ENCODE measurements at places on chromosomes 7 and 10. TPM values are rescaled to one million over a fixed set of nuclear protein-coding genes. Genes with fewer than 3 reads are reported as not detected.

GRCh38 chr10:30529373-30529998 is 95.5 kb downstream of the MAP3K8 start:
- H3K27me3 ChIP-seq = no peaks in the 10 kb centered on the region
- no peak overlapping the region for H3K4me3 ChIP-seq
- H3K4me1 ChIP-seq = no peaks in the 10 kb centered on the region
- H3K36me3 ChIP-seq = no peaks in the 10 kb centered on the region
- H3K27ac ChIP-seq = no peak overlapping the region
- DNase-seq = peak; percentile 85

DNA sequence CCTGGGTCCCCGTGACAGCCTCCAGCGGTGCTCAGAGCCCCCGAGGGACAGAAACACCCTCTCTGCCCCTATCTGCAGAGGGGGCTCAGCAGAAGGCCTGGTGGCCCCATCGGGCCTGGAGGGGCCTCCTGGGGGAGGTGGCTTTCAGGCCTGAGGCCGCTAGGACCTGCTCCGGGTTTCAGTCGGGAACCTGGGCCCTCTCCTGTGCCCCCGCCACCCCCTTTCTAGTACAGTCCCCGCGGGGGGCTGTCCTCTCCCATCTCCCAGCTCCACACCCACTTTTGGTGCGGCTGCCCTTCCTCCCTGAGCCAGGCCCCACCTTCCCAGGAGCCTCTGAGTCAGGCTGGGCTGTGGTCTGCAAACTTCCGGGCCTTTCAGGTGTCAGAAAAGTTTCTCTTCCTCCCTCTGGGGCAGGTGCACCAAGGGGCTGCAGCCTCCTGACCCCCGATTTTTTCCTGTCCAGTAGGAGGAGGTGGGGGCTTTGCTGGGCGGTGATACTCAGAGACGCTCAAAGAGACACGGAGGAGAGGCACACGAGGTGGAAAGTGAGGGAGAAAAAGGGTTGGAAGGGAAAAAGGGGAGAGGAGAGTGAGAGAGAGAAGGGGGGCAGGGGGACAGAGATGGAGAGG is 692 bp downstream of the CARD11 start:
- DNase-seq = no peak
- H3K4me1 ChIP-seq = no peaks in the 10 kb centered on the region
- peaks cover 27% of the 10 kb centered on the region for H3K27me3 ChIP-seq
- H3K36me3 ChIP-seq = no peaks in the 10 kb centered on the region

- no peak overlapping the region for H3K4me3 ChIP-seq
- H3K27me3 ChIP-seq = peaks cover 47% of the 10 kb centered on the region
These were observed 166.9 kb downstream of the UBE2H start for GRCh38 chr7:129785685-129786514.

DNA sequence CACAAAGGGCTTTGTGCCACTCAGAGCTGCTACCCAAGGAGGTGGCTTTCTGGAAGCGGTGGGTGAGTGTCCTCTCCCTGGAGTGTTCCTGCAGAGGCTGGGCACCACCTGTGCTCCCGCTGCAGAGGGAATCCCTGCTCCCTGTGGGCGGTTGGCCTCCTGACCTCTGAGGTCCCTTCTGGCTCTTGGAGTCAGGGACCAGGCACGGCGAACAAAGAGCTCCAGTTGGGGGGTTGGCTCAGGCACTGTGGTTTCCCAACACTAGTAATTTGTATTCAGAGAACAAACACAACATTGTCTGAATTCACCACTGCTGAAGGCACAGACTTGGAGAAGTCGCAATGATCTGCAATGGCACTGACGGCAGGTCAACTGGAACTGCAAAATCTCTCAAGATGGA is 328.9 kb downstream of the PRPF18 start:
- no peak overlapping the region for H3K27ac ChIP-seq
- no peaks in the 10 kb centered on the region for H3K36me3 ChIP-seq
- no peaks in the 10 kb centered on the region for H3K4me1 ChIP-seq
- DNase-seq = peak; percentile 69

GRCh38 chr10:19629567-19629966 is 186.7 kb upstream of the PLXDC2 start:
- no peak overlapping the region for H3K4me3 ChIP-seq
- no peaks in the 10 kb centered on the region for H3K36me3 ChIP-seq
- peak; percentile 86 for DNase-seq
- peak overlapping the region; percentile 28 for H3K27ac ChIP-seq

DNA sequence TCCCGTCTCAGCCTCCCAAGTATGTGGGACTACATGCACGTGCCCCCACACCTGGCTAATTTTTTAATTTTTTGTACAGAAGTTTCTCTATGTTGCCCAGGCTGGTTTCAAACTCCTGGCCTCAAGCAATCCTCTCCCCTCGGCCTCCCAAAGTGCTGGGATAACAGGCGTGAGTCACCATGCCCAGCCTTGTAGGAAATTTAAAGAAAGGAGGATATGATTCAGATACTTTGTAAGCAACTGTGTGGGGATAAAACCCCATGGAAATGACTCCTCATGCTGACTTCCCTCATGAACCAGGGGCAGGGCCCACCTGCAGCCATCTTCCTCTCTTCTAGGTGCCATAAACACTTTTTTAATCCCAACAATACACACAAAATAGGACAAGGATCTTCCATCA is 50.2 kb downstream of the APBB1IP start:
- peak overlapping the region; percentile 57 for H3K27ac ChIP-seq
- H3K36me3 ChIP-seq = no peaks in the 10 kb centered on the region
- no peak overlapping the region for H3K4me3 ChIP-seq
- DNase-seq = no peak

GRCh38 chr7:12770227-12770975 is 83.0 kb downstream of the ARL4A start:
- H3K4me1 ChIP-seq = no peaks in the 10 kb centered on the region
- no peaks in the 10 kb centered on the region for H3K27me3 ChIP-seq
- DNase-seq = no peak
- no peak overlapping the region for H3K4me3 ChIP-seq
- no peaks in the 10 kb centered on the region for H3K36me3 ChIP-seq

GRCh38 chr10:28564905-28565304 is 32.0 kb downstream of the WAC start:
- DNase-seq = no peak
- no peak overlapping the region for H3K27ac ChIP-seq
- H3K36me3 ChIP-seq = no peaks in the 10 kb centered on the region
- H3K27me3 ChIP-seq = no peaks in the 10 kb centered on the region
- no peaks in the 10 kb centered on the region for H3K4me1 ChIP-seq

GRCh38 chr7:37016064-37016878 is 292.0 kb upstream of the AOAH start:
- no peaks in the 10 kb centered on the region for H3K4me1 ChIP-seq
- no peak for DNase-seq
- no peaks in the 10 kb centered on the region for H3K36me3 ChIP-seq
- H3K4me3 ChIP-seq = no peak overlapping the region

DNA sequence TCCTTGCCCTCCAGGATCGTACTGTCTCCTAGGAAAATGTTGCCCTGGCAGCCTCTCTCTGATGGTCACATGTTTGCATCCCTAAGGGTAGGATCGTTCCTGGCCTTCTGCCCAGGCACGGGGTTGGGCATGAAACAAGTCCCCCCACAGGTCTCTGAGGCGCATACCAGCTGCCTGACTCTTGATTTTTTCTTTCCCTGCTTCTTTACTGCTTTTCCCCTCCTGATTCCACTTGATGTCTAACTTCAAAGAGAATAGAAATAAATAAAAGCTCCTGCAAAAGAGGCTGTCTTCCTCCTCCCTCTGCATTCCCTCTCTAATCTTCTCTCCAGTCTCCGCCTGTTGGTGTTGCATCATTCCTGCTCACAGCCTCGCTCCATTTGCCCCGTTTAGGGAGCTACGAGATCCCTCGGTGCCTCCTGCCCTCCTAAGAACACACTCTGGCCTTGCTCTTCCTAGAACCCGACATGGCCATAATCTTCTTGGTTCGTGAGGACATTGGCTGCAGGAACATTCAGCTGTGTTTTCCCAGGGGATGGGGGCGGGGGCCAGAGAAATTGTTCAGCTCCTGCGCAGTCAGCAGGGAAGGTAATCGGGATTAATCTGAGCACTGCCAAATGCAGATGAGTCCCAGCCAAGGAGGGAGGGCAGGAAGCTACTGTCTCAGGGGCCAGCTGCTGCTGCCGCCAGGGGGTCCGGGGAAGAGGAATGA is 26.0 kb downstream of the LEP start:
- H3K36me3 ChIP-seq = no peaks in the 10 kb centered on the region
- peaks cover 34% of the 10 kb centered on the region for H3K4me1 ChIP-seq
- peak overlapping the region; percentile 30 for H3K4me3 ChIP-seq
- peak overlapping the region; percentile 72 for H3K27ac ChIP-seq
- H3K27me3 ChIP-seq = peaks cover 27% of the 10 kb centered on the region

DNA sequence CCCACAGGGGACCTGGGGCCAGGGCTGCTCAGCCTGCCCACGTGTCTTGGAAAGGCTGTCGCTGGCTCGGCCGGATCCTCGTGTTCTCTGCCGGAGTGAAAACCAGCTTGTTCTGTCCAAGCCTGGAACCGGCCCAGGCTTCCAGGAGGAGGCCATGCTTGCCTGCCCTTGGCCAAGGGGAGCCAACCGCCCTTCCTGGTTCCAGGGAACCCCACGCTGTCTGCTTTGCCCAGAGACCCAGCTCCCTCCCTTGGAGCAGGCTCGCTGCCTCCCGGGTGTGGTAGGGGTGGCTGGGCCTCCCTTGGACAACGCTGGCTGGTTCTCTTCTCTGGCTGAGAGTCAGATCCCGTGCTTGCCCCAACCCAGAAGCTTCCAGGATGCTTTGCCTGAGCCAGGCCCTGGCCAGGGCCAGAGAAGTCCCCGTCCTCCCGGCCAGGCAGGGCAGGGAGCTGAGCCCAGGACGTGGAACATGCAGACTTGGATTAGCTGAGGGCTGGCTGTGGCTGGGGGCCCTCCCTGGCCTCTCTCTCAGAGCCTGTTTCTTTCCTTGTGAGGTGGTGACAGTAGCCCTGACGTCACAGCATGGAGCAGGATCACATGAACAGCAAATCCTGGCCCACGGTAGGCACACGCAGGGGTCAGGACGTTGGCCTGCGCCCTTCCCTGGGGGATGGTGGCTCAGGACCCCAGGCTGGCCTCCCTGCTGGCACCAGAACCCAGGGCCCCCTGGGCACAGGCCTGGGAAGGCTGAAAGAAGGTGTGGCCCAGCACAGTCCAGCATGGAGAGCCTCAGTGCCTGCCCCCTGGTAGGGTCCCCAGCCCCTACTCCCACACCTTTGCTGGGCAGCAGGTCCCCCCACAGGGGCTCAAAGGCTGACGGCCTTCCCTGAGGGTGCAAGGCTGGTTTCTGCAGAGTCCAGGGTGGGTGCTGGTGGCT is 67.5 kb downstream of the PWWP2B start:
- no peaks in the 10 kb centered on the region for H3K36me3 ChIP-seq
- no peaks in the 10 kb centered on the region for H3K27me3 ChIP-seq
- peaks cover 64% of the 10 kb centered on the region for H3K4me1 ChIP-seq

- H3K4me1 ChIP-seq = peaks cover 62% of the 10 kb centered on the region
- no peak for DNase-seq
- H3K27ac ChIP-seq = peak overlapping the region; percentile 80
- H3K27me3 ChIP-seq = no peaks in the 10 kb centered on the region
- H3K36me3 ChIP-seq = no peaks in the 10 kb centered on the region
These were observed 18.8 kb upstream of the INPP5A start for GRCh38 chr10:132518572-132519381.

- H3K36me3 ChIP-seq = no peaks in the 10 kb centered on the region
- peaks cover 29% of the 10 kb centered on the region for H3K4me1 ChIP-seq
- H3K4me3 ChIP-seq = no peak overlapping the region
- no peak overlapping the region for H3K27ac ChIP-seq
- peaks cover 100% of the 10 kb centered on the region for H3K27me3 ChIP-seq
These were observed 815 bp downstream of the NEUROG3 start for GRCh38 chr10:69572159-69573055.

- no peak overlapping the region for H3K4me3 ChIP-seq
- no peaks in the 10 kb centered on the region for H3K36me3 ChIP-seq
- no peaks in the 10 kb centered on the region for H3K4me1 ChIP-seq
- peak; percentile 58 for DNase-seq
- no peaks in the 10 kb centered on the region for H3K27me3 ChIP-seq
- H3K27ac ChIP-seq = no peak overlapping the region
These were observed 37.6 kb downstream of the GET4 start for GRCh38 chr7:913736-914520.

GRCh38 chr10:104049504-104050250 is 36.0 kb downstream of the COL17A1 start:
- no peaks in the 10 kb centered on the region for H3K27me3 ChIP-seq
- H3K4me1 ChIP-seq = no peaks in the 10 kb centered on the region
- DNase-seq = no peak
- no peak overlapping the region for H3K4me3 ChIP-seq
- H3K36me3 ChIP-seq = no peaks in the 10 kb centered on the region
- H3K27ac ChIP-seq = no peak overlapping the region

DNA sequence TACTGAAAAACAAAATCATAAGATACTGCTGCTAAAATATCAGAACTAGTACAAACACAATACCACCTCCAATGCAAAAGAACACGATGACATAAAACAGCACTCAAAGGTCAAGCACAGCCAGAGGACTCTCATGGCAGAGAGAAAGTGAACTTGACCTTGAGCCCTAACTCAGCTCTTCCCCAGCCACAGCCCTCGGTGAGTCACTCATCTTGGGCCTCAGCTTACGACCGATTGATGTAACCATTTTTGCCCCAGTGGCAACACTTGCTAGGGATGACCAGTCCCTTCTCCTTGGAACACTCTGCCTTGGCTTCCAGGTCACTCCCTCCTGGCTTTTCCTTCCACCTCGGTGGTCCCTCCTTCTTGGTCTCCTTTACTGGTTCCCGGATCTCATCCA is 77.8 kb downstream of the JAZF1 start:
- DNase-seq = peak; percentile 73
- H3K27me3 ChIP-seq = no peaks in the 10 kb centered on the region
- no peak overlapping the region for H3K4me3 ChIP-seq
- peak overlapping the region; percentile 79 for H3K27ac ChIP-seq

DNA sequence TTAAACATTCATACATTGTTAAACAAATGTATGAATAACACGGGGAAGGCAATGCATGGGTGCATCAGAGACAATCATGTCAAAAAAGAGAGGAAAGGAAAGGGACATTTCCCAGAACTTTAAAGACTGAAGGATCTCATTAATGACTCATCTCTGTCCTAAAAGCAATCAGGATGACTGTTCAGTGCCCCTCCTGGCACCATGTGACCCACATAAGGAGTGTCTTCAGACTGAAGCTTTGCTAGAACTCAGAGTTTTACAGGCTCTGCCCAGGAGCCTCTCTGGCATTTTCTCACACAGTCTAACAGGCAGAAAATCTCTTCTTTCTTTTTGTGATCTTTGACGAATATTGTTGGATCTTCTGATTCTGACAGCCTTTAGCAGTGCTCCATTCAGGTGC is 315.3 kb downstream of the OTUD1 start:
- no peak overlapping the region for H3K27ac ChIP-seq
- no peaks in the 10 kb centered on the region for H3K36me3 ChIP-seq
- no peaks in the 10 kb centered on the region for H3K4me1 ChIP-seq
- DNase-seq = no peak
- no peaks in the 10 kb centered on the region for H3K27me3 ChIP-seq
- no peak overlapping the region for H3K4me3 ChIP-seq

DNA sequence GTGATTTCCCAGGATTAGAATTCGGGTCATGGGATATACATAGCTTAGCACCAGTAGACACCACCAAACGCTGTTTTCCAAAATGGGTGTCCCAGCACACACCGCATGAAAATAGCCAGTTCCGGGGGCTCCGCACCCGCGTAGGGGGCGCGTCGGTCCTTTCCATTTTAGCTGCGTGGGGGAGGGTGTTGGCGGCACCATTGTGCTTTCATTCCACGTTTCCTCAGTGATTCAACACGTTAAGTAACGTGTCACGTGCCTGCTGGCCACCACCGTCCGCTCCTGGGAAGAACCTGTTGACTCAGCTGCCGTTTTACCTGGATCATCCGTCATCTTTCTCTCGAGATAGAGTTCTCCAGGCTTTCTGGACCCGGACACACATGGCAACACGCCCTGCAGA is 25.6 kb upstream of the ADGRA1 start:
- no peaks in the 10 kb centered on the region for H3K4me1 ChIP-seq
- no peak for DNase-seq
- H3K27ac ChIP-seq = no peak overlapping the region

The RBP4 gene
- 16.8 TPM for total RNA-seq

The FRAT1 gene
- total RNA-seq = 4.1 TPM

The RPEL1 gene
- not detected for total RNA-seq

Measured in sigmoid colon (tissue), 7 donors.